Stimulated activated CD8-positive, alpha-beta memory T cell treated with anti-CD3 and anti-CD28 coated beads, Interleukin-4, amount 100 ng/mL, for 4 hours (primary cell): ENCODE measurements at places on chromosomes 2 and 18.

DNA sequence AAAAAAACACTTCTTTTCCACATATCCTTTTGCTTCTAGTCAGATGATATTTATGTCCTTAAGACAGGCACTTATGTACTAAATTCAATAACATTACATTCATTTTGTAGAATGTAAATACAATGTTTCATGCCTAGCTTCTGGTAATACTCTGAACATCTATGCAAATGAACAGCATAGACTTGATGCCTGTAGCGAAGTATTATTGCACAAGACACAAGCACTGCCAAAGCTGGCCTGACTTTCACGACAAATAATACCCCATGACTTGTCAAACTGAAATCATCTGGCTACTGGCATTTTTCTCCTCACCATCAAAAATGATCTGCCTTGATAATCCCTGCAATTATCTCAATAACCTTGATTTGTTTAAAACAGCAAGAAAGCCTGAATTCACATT, 101.3 kb downstream of the L3MBTL4 start:
- no peak for DNase-seq

- no peak for DNase-seq
These were observed 87.4 kb downstream of the ITSN2 start for GRCh38 chr2:24272907-24273306.

DNA sequence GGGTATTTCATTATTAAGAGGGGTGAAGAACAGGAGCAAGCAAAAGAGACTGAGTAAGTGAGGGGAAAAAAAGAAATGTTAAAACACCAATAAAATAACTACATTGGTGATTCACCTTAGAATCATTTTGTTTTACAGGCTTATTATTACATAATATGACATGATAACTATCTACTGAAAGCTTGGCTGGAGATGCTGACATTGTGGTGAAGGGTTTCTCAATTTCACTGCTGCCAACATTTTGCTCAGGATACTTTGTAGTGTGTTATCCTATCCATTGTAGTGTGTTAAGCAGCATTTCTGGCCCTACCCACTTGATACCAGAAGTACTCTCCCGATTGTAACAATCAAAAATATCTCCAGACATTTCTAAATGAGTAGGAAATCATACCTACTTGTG, 1564.6 kb upstream of the NXPH2 start:
- DNase-seq: no peak

GRCh38 chr2:129491308-129491707, 488.2 kb upstream of the RAB6C start:
- DNase-seq: no peak

DNA sequence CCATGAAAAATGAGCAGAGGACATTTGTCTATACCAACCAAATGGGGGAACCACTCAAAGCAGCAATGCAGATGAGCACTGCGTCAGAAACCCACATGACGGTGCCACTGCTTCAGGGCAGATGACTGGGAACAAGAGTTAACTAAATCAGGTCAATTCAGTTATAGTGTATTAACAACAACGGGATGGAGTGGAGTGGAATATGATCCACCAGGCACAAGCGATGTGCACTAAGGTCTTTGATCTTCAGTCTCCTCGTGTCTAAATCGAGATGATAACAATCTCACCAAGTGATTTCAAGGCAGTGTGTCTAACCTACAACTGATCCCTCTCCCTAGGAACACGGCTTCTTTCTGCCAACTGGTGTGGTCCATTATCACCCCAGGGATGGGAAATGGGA, 269.0 kb downstream of the RAD51AP2 start:
- DNase-seq: no peak

- no peak for DNase-seq
These were observed 125.3 kb downstream of the SH3RF3 start for GRCh38 chr2:109254174-109254904.
